ENCODE measurements at places on chromosomes 6 and 20.
A peak's percentile ranks its signal among the peaks of the same experiment; 100 is the strongest.

DNA sequence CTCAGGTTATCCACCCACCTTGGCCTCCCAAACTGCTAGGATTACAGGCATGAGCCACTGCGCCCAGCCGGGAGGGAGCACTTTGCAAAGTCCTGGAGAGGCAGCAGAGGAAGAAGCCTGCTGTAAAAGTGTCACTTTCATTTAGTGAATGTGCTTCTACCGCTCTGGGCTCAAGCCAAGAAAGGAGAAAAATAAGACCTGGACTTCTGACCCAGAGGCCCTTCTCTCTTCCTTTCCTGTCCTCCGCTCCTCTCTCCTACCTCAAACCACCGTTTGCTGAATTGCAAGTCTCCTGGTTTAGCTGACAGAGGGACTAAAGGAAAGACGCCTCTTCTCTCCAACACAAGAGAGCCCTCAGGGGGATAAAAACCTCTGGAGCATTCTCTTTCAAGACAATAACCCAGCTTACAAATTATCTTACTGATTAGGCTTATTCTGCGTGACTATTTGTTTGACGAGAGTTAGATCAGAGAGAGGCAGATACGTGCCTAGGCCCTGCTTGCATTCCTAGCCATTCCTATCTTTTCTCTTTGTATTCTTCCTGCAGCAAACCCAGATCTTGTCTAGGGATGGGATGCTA is 84.2 kb upstream of the SLC22A23 start:
- no peak for DNase-seq

GRCh38 chr6:14707971-14708465 is 537.9 kb upstream of the JARID2 start:
- DNase-seq: no peak

- no peak for DNase-seq
Observed at GRCh38 chr6:107712237-107712664, 111.9 kb downstream of the SCML4 start.

GRCh38 chr6:16450285-16450684 is 211.9 kb downstream of the GMPR start:
- DNase-seq: no peak

- DNase-seq: no peak
Observed at GRCh38 chr6:7976485-7977056, 66.0 kb upstream of the TXNDC5 start.

- no peak for DNase-seq
Observed at GRCh38 chr20:8470156-8470555, 338.1 kb downstream of the PLCB1 start.

GRCh38 chr6:169806701-169807100 is 55.3 kb downstream of the ERMARD start:
- peak; percentile 20 for DNase-seq

DNA sequence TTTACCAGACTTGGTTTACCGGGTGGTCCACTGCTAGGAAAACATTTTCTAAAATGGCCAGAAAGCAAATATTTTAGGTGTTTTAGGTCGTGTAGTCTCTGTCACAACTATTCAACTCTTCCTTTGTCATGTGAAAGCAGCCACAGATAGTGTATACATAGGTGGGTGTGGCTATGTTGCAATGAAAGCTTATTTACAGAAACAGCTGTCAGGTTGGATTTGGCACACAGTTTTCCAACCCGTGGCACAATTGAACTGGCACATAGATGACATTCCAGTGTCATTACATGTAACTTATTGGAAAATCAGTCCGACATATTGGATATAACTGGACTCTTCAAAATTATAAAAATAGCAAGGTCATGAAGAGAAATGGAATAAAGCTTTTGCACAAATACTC is 68.9 kb upstream of the KCNQ5 start:
- no peak for DNase-seq

- no peak for DNase-seq
Observed at GRCh38 chr6:158356586-158357546, 44.6 kb downstream of the TULP4 start.

DNA sequence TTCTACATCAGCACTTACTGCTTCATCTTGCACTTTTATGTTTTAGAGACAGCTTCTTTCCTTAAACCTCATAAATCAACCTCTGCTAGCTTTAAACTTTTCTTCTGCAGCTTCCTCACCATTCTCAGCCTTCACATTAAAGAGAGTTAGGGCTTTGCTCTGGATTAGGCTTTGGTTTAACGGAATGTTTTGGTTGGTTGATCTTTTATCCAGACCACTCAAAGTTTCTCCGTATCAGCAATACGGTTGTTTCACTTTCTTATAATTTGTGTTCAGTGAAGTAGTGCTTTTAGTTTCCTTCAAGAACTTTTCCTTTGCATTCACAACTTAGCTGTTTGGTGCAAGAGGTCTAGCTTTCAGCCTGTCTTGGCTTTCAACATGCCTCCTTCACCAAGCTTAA is 40.4 kb downstream of the DNAAF9 start:
- no peak for DNase-seq

DNA sequence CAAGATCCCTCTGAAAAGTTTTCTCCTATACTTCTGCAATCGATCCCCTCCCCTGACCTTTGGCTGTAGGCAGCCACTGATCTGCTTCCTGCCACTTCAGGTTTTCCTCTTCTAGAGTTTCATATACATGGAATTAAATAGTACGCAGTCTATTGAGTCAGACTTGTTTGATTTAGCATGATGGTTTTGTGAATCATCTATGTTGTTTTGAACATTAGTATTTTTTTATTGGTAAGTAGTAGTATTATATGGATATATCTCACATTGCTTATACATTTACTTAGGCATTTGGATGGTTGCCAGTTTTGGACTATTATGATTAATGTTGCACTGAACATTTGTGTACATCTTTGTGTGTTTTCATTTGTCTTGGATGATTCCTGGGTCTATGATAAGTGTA is 518.0 kb downstream of the CD109 start:
- DNase-seq: no peak

DNA sequence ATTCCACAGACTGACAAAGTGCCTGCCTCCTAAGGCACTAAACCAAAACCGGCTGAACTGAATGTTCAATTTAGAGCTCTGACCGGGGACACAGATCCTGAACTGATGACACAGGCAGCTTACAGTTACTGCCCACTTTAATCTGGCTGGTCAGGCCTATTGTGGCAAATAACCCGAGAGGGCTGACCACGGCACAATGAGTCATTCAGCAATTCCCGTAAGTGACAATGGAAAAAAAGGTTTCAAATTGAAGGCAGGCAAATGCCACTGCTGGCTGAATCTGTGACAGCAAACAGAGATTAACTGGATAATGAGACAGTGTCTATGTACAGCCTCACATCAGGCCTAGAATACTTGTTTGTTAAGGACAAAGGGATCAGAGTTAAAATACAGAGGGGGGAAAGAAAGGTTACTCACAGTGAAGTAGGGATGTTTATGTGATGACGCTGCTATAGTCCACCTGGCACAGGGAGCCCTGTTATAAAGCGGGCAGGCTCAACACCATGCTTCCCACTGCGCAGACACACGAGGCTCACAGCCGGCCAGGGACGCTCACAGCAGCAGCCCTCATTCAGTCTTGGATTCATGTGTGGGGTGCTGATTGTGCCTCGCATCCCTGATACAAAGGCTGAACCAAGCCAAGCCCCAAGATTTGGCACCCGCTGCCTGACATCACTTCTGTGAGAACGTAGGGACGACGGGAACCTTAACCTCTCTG is 54.4 kb downstream of the RTN4IP1 start:
- DNase-seq: no peak

DNA sequence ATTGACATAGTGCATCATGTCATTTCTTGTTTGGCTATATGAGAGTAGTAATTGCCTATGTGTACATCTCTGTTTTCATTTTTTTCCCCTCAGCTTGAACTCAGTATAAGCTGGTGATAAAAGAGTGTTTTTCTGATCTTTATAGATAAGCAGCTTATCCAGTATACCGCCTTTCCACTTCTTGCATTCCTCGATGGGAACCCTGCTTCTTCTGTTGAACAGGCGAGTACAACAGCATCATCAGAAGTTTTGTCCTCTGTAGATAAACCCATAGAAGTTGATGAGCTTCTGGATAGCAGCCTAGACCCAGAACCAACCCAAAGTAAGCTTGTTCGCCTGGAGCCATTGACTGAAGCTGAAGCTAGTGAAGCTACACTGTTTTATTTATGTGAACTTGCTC is 32.3 kb downstream of the HSF2 start:
- DNase-seq: no peak

GRCh38 chr6:136483906-136484305 is 66.3 kb downstream of the MAP7 start:
- no peak for DNase-seq

GRCh38 chr6:31972709-31973350 is 892 bp upstream of the DXO start:
- DNase-seq: no peak
